Endodermal cell (in vitro differentiated cells): ENCODE measurements at places on chromosomes 13 and 19. TPM values are rescaled to one million over a fixed set of nuclear protein-coding genes. Genes with fewer than 3 reads are reported as not detected.

Gene ZNF616
- total RNA-seq: 16.8 to 24.5 TPM (median 22.3 TPM) in 3 replicates

Gene HOMER3
- 21.5 and 23.1 TPM in 2 replicates for total RNA-seq

Gene CDX2
- total RNA-seq: not detected in 2 replicates

Gene LRFN3
- total RNA-seq: 18.7 and 19.3 TPM in 2 replicates

Gene FFAR1
- not detected in 2 replicates for total RNA-seq

Gene PEAK3
- not detected in 3 replicates for total RNA-seq

Gene RGS9BP
- not detected in 3 replicates for total RNA-seq

Gene LILRA5
- total RNA-seq: not detected in 3 replicates

DNA sequence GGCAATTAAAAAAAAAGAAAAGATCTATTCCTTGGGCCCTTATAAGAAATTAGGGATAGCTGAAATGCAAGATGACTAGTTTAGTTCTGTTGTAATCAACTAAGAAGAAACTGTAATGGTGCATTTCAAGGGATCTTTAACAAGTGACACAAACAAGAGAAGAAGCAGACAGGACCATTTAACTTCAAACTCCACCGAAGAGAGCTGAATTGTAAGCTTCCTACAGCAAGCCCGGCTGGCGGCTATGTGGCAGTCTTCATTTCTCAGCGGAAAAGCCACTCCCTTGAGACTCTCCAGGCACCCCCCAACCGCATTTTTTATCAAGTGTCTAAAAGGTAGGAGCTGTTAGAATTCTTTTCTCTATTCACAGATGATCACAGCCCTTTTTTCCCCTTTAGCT, 305.2 kb upstream of the ZNF507 start:
- H3K36me3 ChIP-seq: no peaks in the 10 kb centered on the region
- H3K4me3 ChIP-seq: no peak overlapping the region
- H3K27me3 ChIP-seq: peaks cover 26% of the 10 kb centered on the region
- H3K27ac ChIP-seq: no peak overlapping the region
- no peaks in the 10 kb centered on the region for H3K4me1 ChIP-seq

GRCh38 chr19:8578642-8579265, 1.5 kb upstream of the MYO1F start:
- no peak overlapping the region for H3K4me3 ChIP-seq
- H3K36me3 ChIP-seq: no peaks in the 10 kb centered on the region
- H3K27me3 ChIP-seq: no peaks in the 10 kb centered on the region
- no peak overlapping the region for H3K27ac ChIP-seq

GRCh38 chr13:22925881-22926747, 254.7 kb upstream of the SGCG start:
- H3K4me1 ChIP-seq: no peaks in the 10 kb centered on the region
- H3K27ac ChIP-seq: no peak overlapping the region
- peak; percentile 92 for DNase-seq
- H3K4me3 ChIP-seq: no peak overlapping the region

GRCh38 chr19:16702123-16702522, 17.5 kb upstream of the NWD1 start:
- no peaks in the 10 kb centered on the region for H3K27me3 ChIP-seq
- H3K4me3 ChIP-seq: no peak overlapping the region
- no peaks in the 10 kb centered on the region for H3K4me1 ChIP-seq
- H3K36me3 ChIP-seq: no peaks in the 10 kb centered on the region
- no peak for DNase-seq

- DNase-seq: no peak
- no peak overlapping the region for H3K27ac ChIP-seq
- no peaks in the 10 kb centered on the region for H3K27me3 ChIP-seq
- H3K4me3 ChIP-seq: no peak overlapping the region
- H3K36me3 ChIP-seq: no peaks in the 10 kb centered on the region
Observed at GRCh38 chr19:29324291-29324680, 111.3 kb upstream of the UQCRFS1 start.

DNA sequence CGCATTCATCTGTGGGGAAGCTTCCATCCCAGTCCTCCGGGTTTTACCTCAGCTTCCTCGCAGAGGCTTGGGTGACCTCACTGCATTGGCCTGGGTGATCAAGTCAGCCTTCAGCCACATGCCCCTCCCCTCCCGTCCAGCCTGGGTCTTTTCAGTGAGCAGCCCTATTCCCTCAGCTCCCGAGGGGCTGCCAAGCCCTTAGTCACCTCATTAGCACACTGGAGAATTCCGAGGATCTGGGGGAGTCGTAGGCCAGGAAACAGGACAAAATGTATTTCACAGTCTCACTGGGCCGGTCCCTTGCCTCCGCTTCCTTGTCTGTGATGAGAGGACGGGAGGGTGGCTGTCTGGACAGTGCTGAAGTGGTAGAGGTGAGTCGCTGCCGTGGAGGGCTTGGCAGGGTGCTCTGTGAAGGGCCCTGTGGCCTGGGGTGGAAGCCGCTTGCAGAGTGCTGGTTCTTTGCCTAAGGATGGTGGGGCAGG, 19.9 kb downstream of the KDM4B start:
- DNase-seq: peak; percentile 78
- no peaks in the 10 kb centered on the region for H3K36me3 ChIP-seq
- H3K4me1 ChIP-seq: peaks cover 10% of the 10 kb centered on the region
- H3K27ac ChIP-seq: peak overlapping the region; percentile 42

GRCh38 chr19:34225659-34226015, 28.7 kb upstream of the GARRE1 start:
- no peaks in the 10 kb centered on the region for H3K4me1 ChIP-seq
- no peak for DNase-seq
- H3K27me3 ChIP-seq: no peaks in the 10 kb centered on the region
- H3K36me3 ChIP-seq: peaks cover 98% of the 10 kb centered on the region
- H3K4me3 ChIP-seq: no peak overlapping the region
- no peak overlapping the region for H3K27ac ChIP-seq

- no peak overlapping the region for H3K4me3 ChIP-seq
- DNase-seq: no peak
- no peaks in the 10 kb centered on the region for H3K4me1 ChIP-seq
- no peaks in the 10 kb centered on the region for H3K27me3 ChIP-seq
- no peak overlapping the region for H3K27ac ChIP-seq
- H3K36me3 ChIP-seq: no peaks in the 10 kb centered on the region
Observed at GRCh38 chr13:74115133-74115532, 19.1 kb downstream of the KLF12 start.

DNA sequence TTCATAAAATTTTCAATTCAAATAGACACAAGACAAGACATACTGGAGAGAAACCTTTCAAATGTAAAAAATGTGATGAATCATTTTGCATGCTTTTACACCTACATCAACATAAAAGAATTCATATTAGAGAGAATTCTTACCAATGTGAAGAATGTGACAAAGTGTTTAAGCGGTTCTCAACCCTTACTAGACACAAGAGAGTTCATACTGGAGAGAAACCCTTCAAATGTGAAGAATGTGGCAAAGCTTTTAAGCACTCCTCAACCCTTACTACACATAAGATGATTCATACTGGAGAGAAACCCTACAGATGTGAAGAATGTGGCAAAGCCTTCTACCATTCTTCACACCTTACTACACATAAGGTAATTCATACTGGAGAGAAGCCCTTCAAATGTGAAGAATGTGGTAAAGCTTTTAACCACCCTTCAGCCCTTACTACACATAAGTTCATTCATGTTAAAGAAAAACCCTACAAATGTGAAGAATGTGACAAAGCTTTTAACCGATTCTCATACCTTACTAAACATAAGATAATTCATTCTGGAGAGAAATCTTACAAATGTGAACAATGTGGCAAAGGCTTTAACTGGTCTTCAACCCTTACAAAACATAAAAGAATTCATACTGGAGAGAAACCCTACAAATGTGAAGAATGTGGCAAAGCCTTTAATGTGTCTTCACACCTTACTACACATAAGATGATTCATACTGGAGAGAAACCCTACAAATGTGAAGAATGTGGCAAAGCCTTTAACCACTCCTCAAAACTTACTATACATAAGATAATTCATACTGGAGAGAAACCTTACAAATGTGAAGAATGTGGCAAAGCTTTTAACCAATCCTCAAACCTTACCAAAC, 24.6 kb upstream of the ZNF431 start:
- H3K27ac ChIP-seq: no peak overlapping the region
- no peaks in the 10 kb centered on the region for H3K27me3 ChIP-seq
- peaks cover 86% of the 10 kb centered on the region for H3K36me3 ChIP-seq
- no peaks in the 10 kb centered on the region for H3K4me1 ChIP-seq
- peak overlapping the region; percentile 26 for H3K4me3 ChIP-seq

DNA sequence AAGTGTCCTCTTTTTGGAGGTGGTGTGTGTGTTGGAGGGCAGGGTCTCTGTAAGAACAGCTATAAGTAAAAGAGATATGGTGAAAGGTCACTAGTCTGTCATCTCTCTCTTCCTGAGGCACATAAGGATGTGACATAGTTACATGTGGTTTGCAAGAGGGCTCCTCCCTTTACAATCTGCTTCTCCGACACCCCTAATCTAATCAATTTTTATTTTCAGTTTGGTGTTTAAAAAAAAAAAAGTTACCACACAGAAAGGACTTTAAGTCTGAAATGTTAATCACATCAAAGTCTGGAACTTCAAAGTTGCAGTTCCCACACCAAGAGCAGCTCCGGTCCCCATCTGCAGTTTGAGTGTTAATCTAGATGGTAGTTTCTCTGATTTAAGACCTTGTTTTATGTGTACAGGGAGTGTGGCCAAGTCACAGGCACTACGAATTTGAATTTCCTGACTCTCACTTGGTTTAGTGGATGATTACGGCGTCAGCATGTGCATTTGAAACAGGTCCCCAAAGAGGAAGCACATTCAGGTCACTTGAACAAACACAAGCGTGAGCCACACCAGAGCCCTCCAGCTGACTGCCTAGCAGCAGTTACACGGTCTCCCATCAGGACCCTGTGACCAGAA, 53.1 kb downstream of the FOXO1 start:
- peaks cover 8% of the 10 kb centered on the region for H3K4me1 ChIP-seq
- no peaks in the 10 kb centered on the region for H3K27me3 ChIP-seq
- H3K4me3 ChIP-seq: no peak overlapping the region
- H3K27ac ChIP-seq: no peak overlapping the region
- no peak for DNase-seq

- H3K36me3 ChIP-seq: peaks cover 68% of the 10 kb centered on the region
- peak; percentile 59 for DNase-seq
- peak overlapping the region; percentile 85 for H3K27ac ChIP-seq
- peak overlapping the region; percentile 91 for H3K4me3 ChIP-seq
- H3K4me1 ChIP-seq: peaks cover 7% of the 10 kb centered on the region
- no peaks in the 10 kb centered on the region for H3K27me3 ChIP-seq
Observed at GRCh38 chr19:41309180-41310032, 566 bp upstream of the CCDC97 start.

DNA sequence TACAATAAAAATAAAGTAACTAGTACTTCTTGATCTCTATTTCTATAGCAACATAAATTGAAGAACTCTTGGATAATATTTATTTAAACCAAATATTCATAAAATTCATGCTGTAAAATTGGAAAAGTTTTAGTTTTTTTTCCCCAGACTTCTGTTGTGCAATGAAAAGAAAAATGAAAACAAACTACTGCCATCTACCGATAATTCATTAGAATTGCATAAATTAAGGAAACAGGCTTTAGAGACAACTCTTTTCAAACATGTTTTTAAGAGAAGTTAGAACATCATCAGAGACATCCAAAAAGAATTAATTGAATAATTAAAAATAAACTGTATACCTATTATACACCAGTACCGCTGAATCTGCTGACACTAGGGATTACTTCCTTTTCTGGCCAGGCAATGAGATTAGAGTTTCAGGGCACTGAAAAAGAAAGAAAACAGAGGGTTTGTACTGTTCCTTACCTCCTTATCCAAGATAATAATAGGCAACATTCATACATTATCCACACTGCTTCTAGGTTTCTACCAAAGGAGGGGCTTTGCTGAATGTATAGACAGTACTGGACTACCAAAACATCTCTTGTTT, 4.9 kb downstream of the CCDC122 start:
- no peaks in the 10 kb centered on the region for H3K36me3 ChIP-seq
- DNase-seq: no peak
- no peaks in the 10 kb centered on the region for H3K4me1 ChIP-seq
- no peaks in the 10 kb centered on the region for H3K27me3 ChIP-seq
- H3K27ac ChIP-seq: no peak overlapping the region

DNA sequence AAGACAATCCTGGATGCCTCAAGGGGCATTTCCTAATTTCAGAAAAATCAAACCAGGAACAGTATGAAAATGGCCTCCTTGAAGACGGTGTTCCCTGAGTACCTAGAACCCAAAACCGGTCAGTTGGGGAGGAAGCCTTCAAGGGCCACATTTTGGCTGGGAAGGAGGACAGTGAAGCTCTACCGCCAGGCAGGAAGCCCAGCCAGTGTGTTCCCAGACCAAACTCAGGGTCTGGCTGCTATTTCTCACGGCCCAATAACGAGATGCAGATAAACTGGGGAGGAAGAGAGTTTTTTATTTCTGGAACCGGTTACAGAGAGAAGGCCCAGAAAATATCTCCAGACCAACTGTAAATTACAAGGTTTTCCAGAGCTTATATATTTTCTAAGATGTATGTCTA, 24.3 kb upstream of the CEACAM21 start:
- peaks cover 5% of the 10 kb centered on the region for H3K4me1 ChIP-seq
- H3K36me3 ChIP-seq: no peaks in the 10 kb centered on the region
- no peak overlapping the region for H3K4me3 ChIP-seq

DNA sequence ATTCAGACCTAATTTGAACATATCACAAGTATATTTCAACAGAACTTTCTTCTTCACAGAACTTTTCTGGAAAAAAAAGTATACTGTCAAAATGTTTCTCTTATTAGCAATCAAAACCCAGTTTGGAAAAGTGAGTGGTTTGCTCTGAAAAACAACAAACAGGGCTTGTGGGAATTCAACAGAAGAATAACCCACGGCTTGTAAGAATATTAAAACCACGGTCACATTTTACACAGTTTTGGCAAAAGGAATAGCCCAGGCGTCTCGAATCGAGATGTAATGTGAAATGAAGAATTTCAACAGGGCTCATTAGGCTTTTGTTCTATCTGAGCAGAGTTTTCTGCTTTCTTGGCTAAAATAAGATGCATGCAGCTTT, 70.7 kb downstream of the COL4A2 start:
- DNase-seq: no peak
- peaks cover 70% of the 10 kb centered on the region for H3K36me3 ChIP-seq

- no peaks in the 10 kb centered on the region for H3K4me1 ChIP-seq
- no peaks in the 10 kb centered on the region for H3K36me3 ChIP-seq
Observed at GRCh38 chr13:74080762-74081161, 53.4 kb downstream of the KLF12 start.

GRCh38 chr19:45636902-45637301, 2.3 kb downstream of the EML2 start:
- H3K4me3 ChIP-seq: no peak overlapping the region
- no peaks in the 10 kb centered on the region for H3K27me3 ChIP-seq
- no peak overlapping the region for H3K27ac ChIP-seq
- H3K4me1 ChIP-seq: peaks cover 5% of the 10 kb centered on the region
- DNase-seq: no peak
- no peaks in the 10 kb centered on the region for H3K36me3 ChIP-seq

GRCh38 chr19:35153701-35154524, 622 bp upstream of the FXYD5 start:
- no peak overlapping the region for H3K27ac ChIP-seq
- H3K4me3 ChIP-seq: peak overlapping the region; percentile 78
- peak; percentile 88 for DNase-seq

GRCh38 chr13:47291107-47291656, 394.3 kb upstream of the HTR2A start:
- no peaks in the 10 kb centered on the region for H3K27me3 ChIP-seq
- no peaks in the 10 kb centered on the region for H3K4me1 ChIP-seq
- H3K36me3 ChIP-seq: no peaks in the 10 kb centered on the region
- no peak for DNase-seq

GRCh38 chr13:112602189-112602588, 14.2 kb upstream of the TUBGCP3 start:
- H3K4me3 ChIP-seq: no peak overlapping the region
- peaks cover 5% of the 10 kb centered on the region for H3K27me3 ChIP-seq
- no peaks in the 10 kb centered on the region for H3K4me1 ChIP-seq
- no peak overlapping the region for H3K27ac ChIP-seq
- no peaks in the 10 kb centered on the region for H3K36me3 ChIP-seq

- H3K36me3 ChIP-seq: peaks cover 15% of the 10 kb centered on the region
- peak; percentile 79 for DNase-seq
- no peaks in the 10 kb centered on the region for H3K27me3 ChIP-seq
Observed at GRCh38 chr13:23599083-23599925, 29.1 kb downstream of the TNFRSF19 start.
